ENCODE measurements at places on chromosomes 2 and 18. TPM values are rescaled to one million over a fixed set of nuclear protein-coding genes. Genes with fewer than 3 reads are reported as not detected.

Gene VIL1
- not detected for total RNA-seq

- DNase-seq, result peak; percentile 9
Observed at GRCh38 chr2:165793161-165793778, 777 bp downstream of the GALNT3 start.

Gene ELMOD3
- 11.9 TPM for total RNA-seq

GRCh38 chr2:168649105-168649504, 153.3 kb upstream of the NOSTRIN start:
- DNase-seq, result no peak

DNA sequence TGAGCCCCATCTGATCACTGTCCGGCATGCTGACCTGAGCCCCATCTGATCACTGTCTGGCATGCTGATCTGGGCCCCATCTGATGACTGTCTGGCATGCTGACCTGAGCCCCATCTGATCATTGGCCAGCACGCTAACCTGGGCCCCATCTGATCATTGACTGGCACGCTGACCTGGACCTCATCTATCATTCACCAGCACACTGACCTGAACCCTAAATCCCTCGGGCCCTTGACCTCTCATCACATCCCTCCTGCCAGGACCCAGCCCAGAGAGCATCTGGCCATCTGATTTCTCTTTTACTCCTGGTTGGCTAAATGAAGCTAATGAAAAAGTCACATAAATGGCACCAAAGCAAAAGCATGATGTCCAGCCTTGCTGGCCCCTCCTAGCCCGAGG, 207.1 kb downstream of the NDUFA10 start:
- no peak for DNase-seq

Gene DUSP2
- total RNA-seq, result 218 TPM

GRCh38 chr2:211351987-211352386, 795.6 kb downstream of the CPS1 start:
- DNase-seq, result no peak

Gene LYPD6
- total RNA-seq, result not detected

Gene TOGARAM2
- 0.36 TPM for total RNA-seq

DNA sequence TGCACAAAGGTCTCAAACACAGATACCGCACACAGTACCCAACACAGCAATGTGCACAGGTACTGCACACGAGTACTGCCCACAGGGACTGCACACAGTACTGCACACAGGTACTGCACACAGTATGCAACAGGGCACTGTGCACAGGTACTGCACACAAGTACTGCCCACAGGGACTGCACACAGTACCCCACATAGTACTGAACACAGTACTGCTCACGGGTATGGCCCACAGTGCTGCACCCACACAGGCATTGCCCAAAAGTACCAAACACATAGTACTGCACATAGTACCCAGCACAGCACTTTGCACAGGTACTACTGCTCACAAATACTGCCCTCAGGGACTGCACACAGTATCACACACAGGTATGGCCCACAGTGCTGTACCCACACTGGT, 73.1 kb downstream of the ZNF236 start:
- DNase-seq, result no peak

DNA sequence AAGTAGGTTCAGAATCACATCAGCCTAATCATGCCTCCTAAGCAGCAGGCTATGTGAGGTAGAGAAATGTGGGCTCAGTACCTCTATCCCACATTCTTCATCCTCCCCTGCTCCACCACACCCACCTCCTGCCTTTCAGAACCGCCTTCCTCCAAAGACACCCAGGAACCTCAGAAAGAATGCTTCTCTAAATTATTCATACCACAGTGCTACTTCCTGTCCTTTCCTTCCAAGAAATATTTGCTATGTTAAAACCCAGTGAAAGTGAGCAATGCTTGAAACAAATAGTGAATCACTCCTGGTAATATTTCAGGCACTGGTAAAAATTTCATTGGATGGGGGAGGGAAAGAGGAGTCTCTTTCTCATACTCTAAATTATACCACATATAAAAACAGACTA, 24.0 kb upstream of the CREB1 start:
- DNase-seq, result peak; percentile 20

- DNase-seq, result no peak
Observed at GRCh38 chr2:68126561-68126960, 31.1 kb upstream of the PNO1 start.

Gene CKAP2L
- total RNA-seq, result 55.6 TPM

DNA sequence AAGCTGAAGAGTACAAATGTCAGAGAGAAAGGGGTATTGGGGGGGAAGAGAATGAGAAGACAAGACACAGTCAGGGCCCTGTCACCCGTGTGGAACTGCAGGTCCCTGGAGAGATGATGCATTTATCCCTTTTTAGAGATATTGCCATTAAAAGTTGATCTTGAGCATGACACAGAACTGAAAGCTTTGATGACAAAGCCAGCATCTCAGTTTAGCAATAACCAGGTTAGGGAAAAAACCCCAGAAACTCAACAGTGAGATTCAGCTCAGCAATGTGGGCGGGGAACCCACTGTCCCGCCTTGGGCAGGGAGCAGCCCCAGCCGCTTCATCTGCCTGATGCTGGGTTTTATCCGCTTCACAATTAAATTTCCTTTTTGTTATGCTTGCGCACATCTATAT, 181.1 kb downstream of the NEDD4L start:
- peak; percentile 24 for DNase-seq

GRCh38 chr18:32769586-32770053, 3.2 kb downstream of the KLHL14 start:
- no peak for DNase-seq

DNA sequence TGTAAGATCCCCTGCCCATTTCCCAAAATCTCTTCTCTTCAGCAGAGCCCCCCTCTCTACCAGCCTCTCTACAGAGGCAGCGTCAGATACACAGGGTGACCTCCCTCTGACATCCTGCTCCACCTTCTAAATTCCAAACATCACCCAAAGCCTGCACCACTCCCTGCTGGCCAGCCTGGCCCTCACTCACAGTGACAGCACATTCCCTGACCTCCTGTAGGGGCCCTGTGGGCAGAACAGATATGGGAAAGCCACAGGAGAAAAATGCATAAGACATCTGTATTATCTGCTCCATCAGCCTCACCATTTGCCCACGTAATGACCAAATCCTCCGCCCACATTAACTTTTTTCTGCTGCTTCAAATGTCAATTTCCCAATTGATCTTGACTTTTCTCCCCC, 40.6 kb downstream of the TRABD2A start:
- no peak for DNase-seq

DNA sequence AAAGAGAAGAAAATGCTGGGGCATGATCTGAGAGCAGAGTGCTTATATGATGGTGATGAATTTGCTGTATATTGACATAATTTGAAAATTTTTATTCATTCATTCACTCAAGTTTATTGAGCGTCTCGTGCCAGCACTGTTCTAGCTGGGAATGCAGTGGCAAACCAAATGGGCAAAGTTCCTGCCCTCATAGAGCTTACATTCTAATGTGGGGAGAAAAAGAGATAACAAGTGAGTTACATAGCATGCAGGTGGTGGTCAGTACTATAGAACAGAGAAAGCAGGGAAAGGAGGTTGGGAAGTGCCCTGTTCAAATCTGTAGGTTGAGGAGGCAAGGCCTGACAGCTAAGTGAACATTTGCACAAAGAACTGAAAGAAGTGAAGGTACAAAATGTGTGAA, 4.3 kb downstream of the CEP192 start:
- no peak for DNase-seq

DNA sequence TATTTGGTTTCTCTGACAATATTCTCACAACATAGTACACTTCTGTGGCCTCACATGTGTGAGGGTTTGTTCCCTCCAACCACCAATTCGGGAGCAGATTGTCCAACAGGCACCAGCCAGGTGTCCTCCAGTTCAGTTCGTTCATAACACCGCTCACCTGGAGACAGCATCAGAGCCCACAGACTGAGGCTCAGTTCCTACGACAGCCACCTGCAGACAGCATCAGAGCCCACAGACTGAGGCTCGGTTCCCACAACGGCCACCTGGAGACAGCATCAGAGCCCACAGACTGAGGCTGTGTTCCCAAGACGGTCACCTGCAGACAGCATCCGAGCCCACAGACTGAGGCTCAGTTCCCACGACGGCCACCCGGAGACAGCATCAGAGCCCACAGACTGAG, 58.2 kb upstream of the SNTG2 start:
- DNase-seq, result no peak

Gene SERPINB3
- not detected for total RNA-seq
